ENCODE measurements at places on chromosomes 5 and 9.

DNA sequence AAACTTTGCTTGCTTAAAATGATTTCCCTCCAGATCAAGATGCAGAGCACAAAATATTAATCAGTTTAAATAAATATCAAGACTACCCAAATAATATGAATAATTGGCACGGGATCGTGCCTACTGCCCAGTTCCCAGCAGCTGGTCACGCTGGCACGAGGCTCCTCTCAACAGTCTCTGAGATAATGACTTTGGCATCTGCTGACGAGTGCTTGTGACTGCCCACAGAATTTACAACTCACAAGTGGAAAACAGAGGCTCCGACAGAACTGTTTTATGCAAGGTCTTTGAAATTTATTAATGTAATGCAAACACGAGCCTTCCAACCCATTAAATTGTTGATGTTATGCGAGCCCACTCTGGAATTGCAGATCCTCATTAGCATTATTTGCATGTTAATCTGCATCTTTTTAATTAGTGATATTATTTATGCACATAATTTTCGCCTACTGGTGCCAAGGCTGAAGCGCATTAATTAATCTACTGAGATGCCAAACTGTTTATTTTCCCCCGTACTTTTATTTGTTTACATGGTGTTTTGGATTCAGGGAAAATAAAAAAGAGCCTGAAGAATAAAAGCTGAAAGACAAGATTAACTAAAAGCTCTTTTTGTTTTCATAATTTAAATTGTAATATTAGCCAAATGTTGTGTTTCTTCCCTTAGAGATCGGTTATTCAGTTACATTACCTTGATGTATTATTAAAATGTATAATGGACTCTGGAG, 369.3 kb upstream of the IRX1 start:
- DNase-seq: no peak

DNA sequence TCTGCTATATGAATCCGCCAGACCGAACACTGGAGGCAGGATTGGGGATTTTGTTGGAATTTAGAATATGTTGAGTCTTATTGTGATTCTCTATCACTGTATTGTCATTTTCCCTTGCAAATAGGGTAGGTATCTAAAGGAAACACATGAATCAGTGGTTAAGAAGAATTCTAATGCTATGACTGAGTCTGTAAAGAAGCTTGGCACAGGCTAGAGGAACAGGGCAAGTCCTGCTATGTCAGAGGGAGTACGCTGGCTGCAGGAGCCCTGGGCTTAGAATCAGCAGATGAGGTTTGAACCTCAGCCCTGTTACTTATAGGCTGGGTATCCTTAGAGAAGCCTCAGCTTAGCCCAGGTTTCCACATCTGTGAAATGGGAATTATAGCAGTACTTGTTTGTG, 198.1 kb downstream of the NR3C1 start:
- peak; percentile 89 for DNase-seq

GRCh38 chr5:158382473-158382872, 523.5 kb upstream of the CLINT1 start:
- DNase-seq: peak; percentile 96

GRCh38 chr5:39650008-39650762, 225.4 kb upstream of the DAB2 start:
- DNase-seq: no peak

GRCh38 chr5:37836592-37837413, 3.0 kb downstream of the GDNF start:
- DNase-seq: peak; percentile 64

- DNase-seq: no peak
Measured at GRCh38 chr9:23557689-23558088, 268.4 kb downstream of the ELAVL2 start.

DNA sequence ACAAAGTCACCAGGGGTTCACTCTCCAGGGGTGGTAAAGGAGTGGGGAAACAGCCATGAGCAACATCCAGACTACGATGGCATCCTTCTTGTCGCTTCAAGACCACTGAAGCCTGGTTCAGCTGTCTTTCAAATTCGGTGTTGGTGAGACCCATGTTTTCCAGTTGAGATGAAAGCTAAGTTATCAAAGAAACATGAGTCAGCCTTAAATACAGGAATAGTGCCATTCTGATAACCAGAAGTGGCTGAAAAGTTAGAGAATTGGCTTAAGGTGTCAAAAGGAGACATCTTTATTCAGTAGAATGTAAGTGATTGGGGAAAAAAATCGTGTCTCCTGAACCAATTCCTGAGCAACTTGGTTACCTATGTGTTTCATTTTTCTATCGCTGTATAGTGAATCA, 7.0 kb upstream of the CARD19 start:
- no peak for DNase-seq

All from AG08395 (cell line).